Cerebellar nuclear complex (tissue), 1 donor: ENCODE measurements at places on chromosomes 2 and 18.
A peak's percentile ranks its signal among the peaks of the same experiment; 100 is the strongest.

DNA sequence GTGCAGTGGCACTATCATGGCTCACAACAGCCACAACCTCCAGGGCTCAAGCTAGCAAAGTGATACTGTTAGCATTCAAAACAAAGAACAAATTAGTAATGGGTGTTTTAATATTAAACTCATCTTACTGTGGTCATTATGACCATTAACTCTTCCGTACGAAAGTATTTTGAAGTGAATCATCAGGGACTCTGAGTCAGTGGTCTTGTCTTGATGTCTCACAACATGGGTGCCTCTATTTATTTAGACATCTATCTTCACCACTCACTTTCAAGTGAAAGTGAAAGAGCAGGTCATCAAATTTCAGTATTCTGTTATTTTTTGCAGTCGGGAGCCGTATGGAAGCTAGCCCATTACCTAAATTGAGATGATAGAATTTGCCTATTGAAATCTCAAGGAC, 1118.2 kb downstream of the DPP10 start:
- no peak for DNase-seq

- DNase-seq: no peak
Measured at GRCh38 chr2:8594731-8595427, 87.0 kb upstream of the ID2 start.

GRCh38 chr2:155525199-155525598, 807.3 kb downstream of the NR4A2 start:
- DNase-seq: peak; percentile 95

- DNase-seq: no peak
Measured at GRCh38 chr2:118990757-118991545, 49.0 kb downstream of the MARCO start.

GRCh38 chr2:160657196-160657595, 163.6 kb upstream of the RBMS1 start:
- no peak for DNase-seq

DNA sequence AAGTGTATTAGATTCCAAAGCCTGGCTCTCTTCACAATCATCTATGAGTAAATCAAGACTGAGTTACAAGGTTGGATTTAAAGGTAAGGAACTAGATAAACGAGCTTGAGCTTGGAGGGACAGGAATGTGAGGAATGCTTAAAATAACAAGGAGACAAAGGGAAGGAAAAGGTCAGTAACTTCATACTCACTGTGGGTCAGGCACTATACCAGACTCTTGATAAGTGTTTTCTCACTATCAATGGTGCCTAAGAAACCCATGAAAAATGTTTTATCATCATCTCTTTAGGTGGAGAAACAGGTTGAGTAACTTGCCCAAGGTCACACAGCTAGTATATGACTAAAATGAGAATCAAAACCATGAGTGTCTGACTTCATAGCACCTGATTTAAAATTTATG, 212.1 kb downstream of the CDH2 start:
- no peak for DNase-seq

- no peak for DNase-seq
Measured at GRCh38 chr2:241289597-241289996, 25.9 kb downstream of the HDLBP start.

- no peak for DNase-seq
Measured at GRCh38 chr2:32262105-32262504, 2.6 kb downstream of the NLRC4 start.

DNA sequence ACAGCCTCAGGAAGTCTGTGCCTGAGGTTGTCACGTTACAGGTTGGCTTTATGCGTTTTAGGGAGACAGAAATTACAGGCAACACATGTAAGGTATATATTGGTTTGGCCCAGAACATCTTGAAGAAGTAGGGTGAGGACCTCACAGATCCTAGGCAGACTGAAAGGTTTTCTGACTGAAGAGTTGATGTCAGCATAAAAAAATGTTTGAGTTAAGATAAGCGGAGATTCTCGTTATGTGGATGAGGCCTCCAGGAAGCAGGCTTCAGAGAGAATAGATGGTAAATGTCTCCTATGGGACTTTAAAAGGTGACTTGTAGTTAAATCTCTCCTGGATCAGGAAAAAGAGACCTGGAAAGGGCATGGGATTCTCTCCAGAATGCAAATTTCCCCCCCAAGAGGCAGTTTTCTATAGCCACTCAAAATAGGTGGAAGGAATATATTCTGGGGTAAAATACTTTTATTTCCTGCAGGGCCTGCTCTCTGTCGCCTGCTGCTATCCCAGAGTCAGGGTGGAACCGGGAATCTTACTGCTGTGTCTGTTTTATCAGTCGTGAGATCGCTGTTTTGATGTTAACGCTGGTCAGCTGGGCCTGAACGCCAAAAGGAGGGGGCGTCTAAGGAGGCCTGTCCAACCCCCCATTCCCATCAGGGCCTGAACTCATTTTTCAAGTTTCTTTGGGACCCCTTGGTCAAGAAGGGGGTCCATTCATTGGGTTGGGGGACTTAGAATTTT, 171.1 kb downstream of the HDAC4 start:
- DNase-seq: no peak

- no peak for DNase-seq
Measured at GRCh38 chr2:150846691-150847090, 359.2 kb upstream of the RND3 start.

DNA sequence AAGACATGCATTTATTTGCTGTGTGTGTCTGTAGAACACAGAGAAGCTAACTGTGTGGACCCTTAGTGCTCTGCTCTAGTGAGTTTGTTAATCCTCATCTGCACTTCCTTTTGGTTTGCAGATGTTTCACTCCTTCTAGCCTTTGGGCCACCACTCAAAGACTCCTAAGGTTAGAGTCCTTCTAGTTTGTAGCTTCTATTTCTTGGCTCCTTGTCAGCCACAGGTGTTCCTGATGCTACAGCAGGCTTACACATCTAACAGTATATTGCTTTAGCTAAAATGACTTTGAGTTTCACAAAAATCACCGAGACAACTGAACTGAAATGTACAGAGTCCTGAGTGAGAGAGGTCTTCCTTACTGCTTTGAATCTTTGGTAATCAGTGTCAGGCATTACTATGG, 551.4 kb downstream of the NRXN1 start:
- DNase-seq: no peak

DNA sequence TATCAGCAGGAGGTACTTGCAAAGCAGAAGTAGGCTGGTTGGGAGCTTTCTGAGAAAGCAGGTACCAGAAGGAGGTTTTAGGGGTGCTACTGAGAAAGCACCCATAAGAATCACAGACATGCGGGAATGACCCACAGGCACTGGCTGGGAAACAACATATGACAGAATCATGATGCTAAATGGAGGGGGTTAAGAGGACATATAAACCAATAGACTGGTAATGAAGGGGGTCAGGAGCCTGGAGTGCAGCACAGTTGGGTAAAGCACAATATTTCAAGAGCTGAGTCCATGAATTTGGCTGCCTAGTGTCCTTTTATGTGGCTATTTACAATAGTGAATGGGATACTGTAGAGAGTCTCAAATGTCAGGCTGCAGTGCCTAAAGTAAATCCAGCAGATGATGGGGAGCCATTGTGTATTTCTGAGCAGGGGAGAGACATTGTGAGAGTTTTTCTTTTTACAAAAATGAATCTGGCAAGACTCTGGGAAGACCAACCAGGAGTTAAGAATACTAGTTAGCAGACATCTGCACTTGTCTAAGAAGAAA, 27.6 kb upstream of the GMCL1 start:
- no peak for DNase-seq

- no peak for DNase-seq
Measured at GRCh38 chr2:25453199-25453905, 111.6 kb upstream of the DNMT3A start.

DNA sequence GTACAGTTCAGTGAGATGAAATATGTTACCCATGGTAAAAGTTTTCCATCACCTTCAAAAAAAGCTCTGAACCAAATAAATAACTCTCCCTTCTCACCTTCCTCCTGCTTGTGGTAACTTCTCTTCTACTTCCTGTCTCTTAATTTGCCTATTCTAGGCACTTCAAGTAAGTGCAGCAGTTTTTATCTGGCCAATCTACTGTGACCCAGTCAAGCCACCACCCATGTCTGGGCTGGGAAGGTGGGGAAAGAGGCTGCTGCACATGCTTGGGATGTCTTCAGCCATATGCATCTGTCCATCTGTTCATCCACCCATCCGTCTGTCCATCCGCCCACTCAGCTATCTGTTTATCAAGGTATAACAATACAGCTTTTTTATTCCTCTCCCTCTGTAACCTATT, 31.6 kb downstream of the ZNF532 start:
- DNase-seq: no peak

DNA sequence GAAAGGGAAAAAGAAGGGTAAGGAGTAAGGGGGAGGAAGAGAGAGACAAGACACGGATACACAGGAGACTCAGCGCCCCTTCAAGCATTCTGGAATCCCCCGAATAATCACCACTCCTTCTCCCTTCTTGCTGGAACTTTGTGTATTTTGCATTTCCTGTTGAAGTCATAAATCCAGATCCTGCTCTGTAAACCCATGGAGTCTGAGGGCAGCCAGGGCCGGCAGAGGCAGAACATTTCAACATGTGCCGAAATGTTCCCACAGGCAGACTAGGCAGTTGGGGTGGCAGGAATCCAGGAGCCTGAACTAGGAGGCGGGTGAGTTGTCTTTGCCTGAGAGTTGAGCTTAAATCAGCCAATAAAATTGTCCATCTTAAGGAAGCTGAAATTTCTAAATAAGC, 193.1 kb downstream of the SH3RF3 start:
- no peak for DNase-seq

- no peak for DNase-seq
Measured at GRCh38 chr2:127051116-127052056, 55.6 kb downstream of the BIN1 start.

- DNase-seq: no peak
Measured at GRCh38 chr2:33812707-33813106, 213.6 kb upstream of the FAM98A start.

- no peak for DNase-seq
Measured at GRCh38 chr2:159013103-159013502, 44.7 kb downstream of the TANC1 start.

DNA sequence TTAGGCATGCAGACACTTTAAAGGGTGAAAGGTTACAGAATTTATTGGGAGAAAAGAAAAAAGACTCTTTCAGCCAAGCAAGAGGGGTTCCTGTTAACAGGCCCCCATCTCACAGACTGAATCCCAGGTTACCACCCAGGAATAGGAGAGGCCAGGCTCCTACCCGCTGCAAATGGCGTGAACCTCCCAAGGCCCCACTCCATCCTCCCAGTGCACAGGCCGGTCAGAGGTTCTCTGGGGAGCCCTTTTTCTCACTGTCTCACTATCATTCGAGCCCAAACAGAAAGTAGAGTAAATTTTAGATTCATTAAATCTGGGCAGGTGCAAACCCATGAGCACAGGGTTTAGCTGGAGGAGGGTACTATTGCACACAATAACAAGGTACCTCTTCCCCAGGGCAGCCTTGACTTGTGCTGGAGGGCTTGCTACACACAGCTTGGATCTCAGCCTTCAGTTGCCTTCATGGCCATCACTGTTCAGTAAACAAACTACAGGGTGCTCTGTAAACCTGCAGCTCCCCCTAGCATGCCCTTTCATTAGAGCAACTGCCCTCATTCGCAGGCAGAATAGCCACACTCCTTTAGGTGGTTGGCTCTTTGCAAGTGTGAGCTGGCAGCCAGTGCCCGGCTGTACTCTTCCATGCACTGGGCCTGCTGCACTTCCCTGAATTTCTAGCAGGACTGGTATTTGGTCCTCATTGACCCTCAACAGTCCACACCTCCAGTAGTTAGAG, 7.3 kb upstream of the PLEK start:
- no peak for DNase-seq

- no peak for DNase-seq
Measured at GRCh38 chr2:142796161-142796560, 81.3 kb upstream of the KYNU start.

GRCh38 chr18:46067438-46068007, 4.5 kb downstream of the PSTPIP2 start:
- DNase-seq: no peak

- DNase-seq: no peak
Measured at GRCh38 chr2:637406-637776, 39.8 kb downstream of the TMEM18 start.

DNA sequence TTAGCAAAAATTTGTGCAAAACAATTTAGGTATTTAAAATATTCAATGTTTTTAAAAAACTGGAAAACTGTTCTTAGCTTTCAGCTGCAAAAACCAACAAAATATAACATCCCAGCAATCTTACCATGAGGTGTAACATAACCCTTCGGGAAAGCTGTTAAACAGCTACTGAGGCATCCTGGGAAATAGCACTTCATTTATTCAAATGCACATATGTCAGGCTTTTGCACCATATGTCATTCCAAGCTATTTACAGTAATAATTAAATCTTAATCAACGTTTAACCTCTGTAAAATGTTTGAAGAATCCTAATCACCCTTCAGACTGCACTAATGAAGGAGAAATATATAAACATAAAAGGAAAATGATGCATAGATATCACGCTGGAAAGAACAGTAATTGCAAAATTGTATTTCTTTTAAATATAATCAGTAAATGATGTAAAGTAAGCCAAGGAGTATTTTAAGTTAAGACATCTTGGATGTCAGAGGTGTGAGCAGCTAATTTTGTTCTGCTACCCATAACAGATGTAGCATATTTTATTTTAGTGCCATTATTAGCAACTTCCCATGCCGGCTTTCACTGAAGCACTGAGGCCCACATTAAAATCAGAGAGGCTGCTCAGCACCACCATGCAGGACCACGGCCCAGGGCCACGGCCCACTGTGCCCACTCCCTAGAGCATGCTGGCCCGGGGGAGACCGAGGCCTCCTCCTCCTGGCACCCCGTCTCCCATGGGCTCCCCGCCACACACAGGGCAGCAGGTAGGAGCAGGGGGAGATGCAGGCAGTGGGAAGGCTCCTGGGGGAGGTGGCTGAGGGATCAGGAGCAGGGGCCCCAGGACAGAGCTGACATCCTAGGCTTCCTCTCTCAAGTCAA, 30.9 kb downstream of the EMX1 start:
- DNase-seq: no peak

DNA sequence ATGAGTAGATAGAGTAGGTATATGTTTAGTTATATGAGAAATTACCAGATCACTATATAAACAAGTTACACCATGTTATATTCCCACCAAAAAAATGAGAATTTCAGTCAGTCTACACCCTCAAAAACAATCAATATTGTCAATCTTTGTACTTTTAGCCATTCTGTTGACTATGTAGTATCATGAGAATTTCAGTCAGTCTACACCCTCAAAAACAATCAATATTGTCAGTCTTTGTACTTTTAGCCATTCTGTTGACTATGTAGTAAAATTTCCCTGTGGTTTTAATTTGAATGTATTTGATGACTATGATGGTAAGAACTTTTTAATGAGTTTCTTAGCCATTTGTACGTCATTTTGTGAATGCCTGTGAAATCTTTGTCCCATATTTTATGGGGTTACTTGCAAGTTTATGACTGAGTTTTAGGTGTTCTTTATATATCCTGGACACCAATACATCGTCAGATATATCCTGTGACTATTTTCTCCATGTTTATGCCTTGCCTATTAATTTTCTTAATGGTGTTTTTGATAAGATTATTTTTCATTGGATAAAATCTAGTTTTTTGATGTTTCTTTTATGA, 528.4 kb upstream of the SPHKAP start:
- DNase-seq: no peak

DNA sequence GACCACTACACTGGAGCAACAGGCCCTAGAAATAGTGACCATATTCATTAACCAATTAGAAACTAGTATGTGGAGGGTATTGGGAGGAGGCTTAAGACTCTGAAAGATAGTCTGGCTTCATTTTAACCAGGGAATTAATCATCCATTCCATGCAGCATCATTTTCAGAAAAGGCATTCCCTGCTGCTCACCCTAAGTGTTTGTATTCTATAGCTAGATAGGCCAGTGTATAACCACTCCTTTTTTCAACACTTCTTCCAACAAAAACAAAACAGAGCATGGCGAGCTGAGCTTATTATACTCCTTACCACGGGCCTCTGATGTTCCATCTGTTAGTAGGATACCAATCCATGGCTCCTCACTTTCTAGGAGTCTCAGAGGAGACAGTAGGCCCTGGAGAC, 112.0 kb upstream of the PKDCC start:
- DNase-seq: no peak
